ENCODE measurements at places on chromosomes 3 and 15.
A peak's percentile ranks its signal among the peaks of the same experiment; 100 is the strongest.

DNA sequence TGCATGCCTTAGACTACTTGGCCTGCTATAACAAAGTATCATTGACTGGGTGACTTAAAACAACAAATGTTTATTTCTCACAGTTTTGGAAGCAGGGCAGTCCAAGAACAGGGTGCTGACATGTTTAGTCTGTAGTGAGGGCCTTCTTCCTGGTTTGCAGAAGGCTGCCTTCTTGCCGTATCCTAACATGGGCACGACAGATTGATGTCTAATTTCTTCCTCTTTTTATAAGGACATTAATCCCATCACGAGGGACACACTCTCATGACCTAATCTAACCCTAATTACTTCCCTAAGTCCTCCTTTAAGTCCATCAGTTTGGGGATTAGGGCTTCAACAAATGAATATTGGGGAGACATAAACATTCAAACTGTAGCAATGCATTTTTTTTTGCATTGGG, 10.9 kb upstream of the GOLGA8B start:
- no peak for DNase-seq

- no peak for DNase-seq
These were observed at the start of gene TRANK1 for GRCh38 chr3:36944641-36945270. TRANK1 (minus strand) TSS chr3:36945054; CDS start chr3:36944809, 245 bp downstream.

GRCh38 chr15:60751985-60752952, 273.3 kb upstream of the ICE2 start:
- no peak for DNase-seq

DNA sequence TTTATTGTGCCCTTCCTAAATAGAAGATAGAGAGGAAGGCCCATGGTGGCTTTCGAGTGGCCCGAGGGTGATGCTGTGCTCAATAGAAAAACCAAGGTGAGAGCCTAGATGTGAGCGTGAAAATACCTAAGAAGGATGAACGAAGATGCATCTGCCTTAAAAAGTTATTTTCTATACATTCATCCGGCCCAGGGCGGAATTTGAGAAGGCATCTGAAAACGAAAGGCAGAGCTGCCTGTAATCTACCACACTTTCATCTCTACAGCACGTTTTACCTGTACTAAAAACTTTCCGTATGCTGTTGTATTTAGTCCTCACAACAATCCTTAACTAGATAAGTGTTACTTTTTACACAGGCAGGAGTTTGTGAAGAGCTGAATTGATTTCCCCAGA, 1.4 kb downstream of the DUT start:
- DNase-seq = no peak

- no peak for DNase-seq
These were observed 33.7 kb downstream of the CRYGS start for GRCh38 chr3:186510374-186511079.

GRCh38 chr3:18669374-18669773, 244.2 kb upstream of the SATB1 start:
- DNase-seq = no peak

GRCh38 chr3:160804762-160805161, 48.7 kb downstream of the PPM1L start:
- peak; percentile 31 for DNase-seq

GRCh38 chr3:861721-862120, 231.1 kb upstream of the CNTN6 start:
- DNase-seq = no peak

DNA sequence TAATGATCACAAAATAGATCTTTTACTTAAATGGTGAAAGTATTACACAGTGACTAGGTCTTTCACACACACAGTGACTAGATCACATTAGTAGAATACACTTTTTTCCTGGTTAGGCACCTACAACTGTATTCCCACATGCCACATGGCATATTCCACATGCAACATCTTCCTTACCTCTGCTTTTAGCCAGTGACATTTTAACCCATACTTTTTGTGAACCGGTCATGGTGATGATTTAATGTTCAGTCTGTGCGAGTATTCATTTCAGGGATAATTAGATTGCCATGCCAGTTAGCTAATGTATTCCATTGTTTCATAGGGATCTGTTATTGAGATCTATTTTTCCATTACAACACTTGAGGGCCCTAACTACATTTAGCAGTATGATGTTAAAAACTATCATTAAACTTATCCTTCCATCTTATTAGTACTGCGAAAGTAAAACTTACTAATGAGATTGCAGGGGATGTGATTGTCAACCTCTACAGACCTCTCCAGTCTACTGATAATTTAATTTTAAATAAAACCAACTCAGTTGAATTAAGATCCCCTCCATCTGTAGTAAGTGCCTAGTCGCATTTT, 28.3 kb downstream of the TSEN2 start:
- no peak for DNase-seq

DNA sequence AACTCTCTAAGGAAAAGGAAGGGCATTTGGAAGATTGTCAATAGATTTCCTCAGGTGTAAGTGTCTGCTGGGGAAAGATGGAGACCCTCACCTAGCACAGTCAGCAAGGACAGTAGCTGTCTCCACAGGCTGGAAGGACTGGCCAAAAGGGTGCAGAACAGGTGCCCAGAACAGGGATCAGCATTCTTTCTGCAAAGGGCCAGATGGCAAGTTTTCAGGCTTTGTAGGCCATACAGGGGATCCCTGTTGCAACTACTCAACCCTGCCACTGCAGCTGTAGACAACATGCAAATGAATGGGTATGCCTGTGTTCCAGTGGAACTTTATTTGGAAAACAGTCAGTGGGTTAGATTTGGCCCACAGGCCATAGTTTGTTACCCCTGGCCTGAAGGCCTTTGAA, 8.1 kb downstream of the AGBL1 start:
- no peak for DNase-seq

DNA sequence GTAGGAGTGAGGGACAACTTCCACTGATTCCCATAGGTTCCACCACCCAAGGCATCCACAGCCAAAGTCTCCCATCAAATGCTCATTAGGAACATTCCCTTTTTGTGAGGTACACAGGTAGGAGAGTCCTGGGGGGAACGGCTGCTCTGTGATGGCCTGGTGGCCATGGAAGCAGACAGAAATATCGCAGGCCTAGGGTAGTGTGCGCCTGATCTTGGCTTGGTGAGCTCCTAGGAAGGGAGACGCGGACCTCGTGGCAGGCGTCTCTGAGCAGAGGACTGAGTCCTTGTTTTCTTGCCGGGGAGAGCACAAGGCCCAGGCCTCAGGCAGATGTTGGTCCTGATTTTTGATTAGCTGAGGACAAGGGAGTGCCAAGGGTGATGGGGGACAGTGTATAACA, 99.5 kb downstream of the SNRPN start:
- no peak for DNase-seq

GRCh38 chr3:27791956-27792355, 69.8 kb upstream of the EOMES start:
- DNase-seq = no peak

DNA sequence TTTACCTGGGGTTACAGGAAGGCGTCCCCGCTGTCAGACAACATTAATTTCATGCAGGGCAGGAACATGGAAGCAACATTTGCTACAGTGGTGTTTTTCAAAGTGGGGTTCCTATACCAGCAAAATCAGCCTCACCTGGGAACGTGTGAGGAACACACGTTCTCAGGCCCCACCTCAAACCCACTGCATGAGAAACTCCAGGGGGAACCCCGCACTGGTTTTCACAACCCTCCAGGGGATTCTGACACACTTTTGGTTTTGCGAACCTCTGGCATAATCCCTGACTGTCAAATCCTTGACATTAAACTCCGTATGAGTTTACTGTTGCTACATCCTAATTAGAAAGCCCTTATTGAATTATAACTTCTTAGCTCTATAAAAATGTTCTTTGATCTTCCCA, 127.7 kb downstream of the LRRK1 start:
- no peak for DNase-seq

GRCh38 chr15:47861111-47861903, 144.0 kb downstream of the SEMA6D start:
- no peak for DNase-seq

GRCh38 chr3:105755121-105755886, 113.5 kb downstream of the CBLB start:
- DNase-seq = no peak

DNA sequence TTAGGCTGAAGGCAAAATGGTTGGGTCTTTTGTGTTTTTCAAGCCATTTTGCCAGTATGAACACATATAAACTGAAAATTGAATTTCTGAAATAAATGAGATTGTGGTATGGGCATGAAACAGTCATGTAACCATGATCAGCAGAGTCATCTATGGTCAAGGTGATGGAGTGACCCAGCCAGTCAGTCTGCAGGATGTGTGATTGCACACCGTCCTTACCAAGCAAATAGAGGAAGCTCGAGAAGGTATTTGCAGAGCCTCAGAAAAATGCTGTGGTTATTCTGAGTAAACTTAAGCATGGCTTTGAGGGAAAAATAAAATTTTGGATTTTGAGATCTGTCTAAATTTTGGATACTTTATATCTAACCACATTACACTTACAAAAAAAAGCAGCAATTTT, 95.9 kb upstream of the RNF7 start:
- no peak for DNase-seq

DNA sequence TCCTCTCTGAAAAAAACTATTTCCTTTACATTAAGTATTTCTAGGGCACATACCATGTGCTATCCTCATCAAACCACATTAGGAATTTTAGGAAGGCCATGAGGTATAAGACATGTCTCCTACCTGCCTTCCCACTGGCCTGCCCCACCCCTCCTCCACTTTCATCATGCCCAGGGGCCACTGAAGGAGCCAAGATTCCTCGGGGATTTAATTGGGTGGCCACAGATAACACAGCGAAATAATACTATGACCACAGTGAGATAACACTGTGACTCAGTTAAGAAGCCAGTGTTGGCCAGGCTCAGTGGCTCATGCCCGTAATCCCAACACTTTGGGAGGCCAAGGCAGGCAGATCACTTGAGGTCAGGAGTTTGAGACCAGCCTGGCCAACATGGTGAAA, 9.8 kb upstream of the BMF start:
- no peak for DNase-seq

- DNase-seq = no peak
These were observed 54.9 kb downstream of the ANP32A start for GRCh38 chr15:68765602-68766368.

Measured in NCI-H2107 (cell line).